ENCODE measurements at places on chromosomes 2 and 18.

DNA sequence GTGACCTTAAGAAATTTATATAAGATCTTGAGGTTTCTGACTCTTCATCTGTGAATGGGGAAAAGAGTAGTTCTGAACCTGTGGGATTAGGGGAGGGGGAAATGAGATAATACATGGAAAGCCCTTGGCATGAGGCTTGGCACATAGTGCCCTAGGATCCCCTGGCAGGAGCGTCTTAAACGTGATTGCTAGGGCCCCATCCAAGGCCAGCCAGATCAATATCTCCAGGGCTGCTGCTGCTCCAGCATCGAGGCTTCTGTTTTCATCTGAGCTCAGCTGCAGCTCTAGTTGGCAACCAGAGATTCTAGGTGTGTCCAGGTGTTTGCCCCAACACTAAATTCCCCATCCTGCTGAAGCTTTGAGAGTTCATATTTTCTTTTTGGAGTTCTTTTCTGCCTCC is 71.0 kb downstream of the IL1R2 start:
- DNase-seq, result no peak

- no peak for DNase-seq
Observed at GRCh38 chr2:101930847-101931246, 60.9 kb upstream of the IL1R2 start.

GRCh38 chr2:176493226-176493825 is 224.1 kb downstream of the MTX2 start:
- DNase-seq, result no peak

DNA sequence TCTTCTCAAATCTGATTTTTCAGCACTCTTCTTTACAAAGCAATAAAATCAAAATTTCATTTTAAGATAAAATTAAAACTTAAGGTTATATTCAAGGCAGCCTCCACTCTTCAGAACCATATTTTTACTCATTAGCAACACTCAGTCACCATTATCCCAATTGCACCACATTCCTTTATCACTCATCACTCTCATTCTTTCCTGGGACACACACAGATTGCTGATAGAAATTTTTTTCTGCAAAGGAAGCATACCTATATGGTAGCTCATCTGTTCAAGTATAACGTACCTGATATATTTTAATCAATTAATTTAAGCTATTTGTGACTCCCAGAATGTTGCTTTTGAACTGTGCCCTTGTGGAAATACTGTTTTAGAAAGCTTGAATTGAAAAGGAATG is 1559.3 kb upstream of the ZEB2 start:
- DNase-seq, result peak; percentile 2

DNA sequence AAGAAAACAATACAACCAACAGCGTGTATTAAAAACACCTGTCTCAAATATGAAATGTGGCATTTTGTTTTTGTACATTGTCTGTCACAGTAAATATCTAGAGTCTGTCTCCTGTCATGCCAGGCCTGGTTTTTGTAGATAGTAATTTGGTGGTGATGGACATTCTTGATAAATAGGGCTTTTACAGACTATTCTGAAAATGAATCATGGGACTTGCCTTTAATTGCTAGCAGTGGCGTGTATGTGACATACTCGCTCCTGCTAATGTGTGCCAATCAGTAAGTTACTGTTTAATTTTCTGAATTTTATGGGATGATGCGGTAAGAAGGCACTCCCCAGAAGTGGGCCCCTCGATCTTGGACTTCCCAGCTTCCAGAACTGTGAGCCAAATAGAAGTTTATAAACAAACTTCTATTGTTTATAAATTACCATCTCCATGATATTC is 83.7 kb downstream of the TANC1 start:
- no peak for DNase-seq

DNA sequence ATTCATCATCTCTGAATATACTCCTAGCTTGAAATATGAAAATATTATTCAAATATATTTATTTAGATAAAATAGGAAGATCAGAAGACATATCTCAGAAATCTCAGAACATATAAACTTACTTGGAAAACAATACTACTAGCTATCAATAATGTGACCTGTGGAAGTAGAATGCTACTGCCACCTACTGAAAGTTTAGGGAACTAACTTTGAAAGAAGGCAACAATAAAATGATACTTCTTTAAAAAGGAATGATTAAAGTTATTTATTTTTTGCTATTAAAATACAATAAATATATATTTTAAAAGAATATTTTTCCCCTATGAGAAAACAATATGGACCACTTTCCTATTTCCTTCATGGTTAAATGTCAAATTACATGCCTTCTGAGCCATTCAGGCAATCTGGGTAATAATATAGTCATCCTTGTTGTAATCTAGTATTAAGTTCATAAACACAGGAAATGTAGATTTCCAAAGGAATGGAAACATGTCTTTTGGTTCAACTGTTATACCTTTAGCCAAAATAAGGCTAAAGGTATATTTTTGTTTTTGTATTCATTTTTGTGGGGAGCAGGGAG is 26.0 kb downstream of the ACADL start:
- peak; percentile 29 for DNase-seq

- DNase-seq, result no peak
Observed at GRCh38 chr2:134178138-134178877, 75.6 kb upstream of the MGAT5 start.

GRCh38 chr18:56443166-56443907 is 195.1 kb downstream of the TXNL1 start:
- DNase-seq, result no peak

GRCh38 chr2:111171337-111171930 is 50.7 kb downstream of the BCL2L11 start:
- no peak for DNase-seq

DNA sequence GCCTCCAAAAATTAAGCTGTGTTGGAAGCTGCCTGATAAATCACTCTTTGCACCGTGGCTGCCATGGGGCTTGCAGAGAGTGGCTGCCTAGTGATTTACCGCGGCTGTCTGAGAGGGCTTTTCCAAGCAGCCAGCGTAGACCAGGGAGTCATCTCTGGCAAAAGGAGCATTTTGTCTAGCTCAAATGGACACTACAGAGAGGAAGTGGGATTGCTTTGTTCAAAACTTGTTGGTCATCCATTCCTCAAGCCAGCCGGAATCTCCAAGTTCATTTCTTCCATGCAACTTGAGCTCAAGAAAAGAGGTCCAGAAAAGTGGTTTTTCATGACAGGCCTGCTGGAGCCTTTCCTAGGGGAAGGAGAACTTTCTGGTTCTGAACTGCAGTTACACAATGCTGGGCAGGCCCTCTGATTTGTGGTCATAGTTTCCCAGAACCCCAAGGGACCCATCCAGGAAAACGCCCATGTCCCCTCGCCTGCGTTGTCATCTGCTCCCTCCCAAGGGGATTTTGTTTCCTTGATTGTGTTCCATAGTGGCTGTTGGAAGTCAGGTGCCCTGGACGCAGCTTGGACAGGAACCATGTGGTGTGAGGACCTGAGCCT is 108.1 kb downstream of the TRIB2 start:
- no peak for DNase-seq

All from HFFc6 (cell line).